Skeletal muscle cell (primary cell): ENCODE measurements at places on chromosomes 2 and 18.
A peak's percentile ranks its signal among the peaks of the same experiment; 100 is the strongest.

DNA sequence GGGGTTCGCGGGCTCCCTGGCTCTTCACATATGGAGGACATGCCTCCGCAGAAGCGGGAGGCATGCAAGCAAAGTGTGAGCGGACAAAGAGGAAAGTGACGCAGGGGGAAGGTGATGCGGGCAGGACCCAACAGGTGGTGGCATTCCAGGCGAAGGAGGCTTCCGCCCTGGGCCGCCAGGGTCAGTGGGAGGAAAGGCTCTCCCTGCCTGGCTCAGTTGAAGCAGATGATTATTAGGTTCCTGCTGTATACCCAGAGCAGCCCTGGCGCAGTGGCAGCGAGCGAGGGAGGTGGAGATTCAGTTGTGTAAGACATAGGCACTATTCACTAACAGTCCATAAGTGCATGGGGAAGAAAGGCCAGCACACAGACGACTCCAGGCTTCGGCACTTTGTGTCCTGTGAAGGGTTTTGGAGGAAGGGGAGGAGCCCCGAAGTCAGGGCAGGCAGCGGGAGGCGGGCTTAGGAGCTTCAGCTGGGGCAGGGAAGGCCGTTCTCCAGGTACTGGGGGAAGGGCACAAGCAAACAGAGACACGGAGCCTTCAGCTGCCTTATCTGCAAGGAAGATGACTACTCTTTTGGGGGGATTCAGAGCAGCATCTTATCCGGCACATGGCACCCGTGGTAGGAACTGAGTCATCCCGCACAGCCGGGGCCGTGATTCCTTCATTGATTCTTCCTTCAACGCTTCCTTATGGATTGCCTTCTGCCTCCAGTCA lies 89.8 kb downstream of the TGOLN2 start:
- no peak for DNase-seq

DNA sequence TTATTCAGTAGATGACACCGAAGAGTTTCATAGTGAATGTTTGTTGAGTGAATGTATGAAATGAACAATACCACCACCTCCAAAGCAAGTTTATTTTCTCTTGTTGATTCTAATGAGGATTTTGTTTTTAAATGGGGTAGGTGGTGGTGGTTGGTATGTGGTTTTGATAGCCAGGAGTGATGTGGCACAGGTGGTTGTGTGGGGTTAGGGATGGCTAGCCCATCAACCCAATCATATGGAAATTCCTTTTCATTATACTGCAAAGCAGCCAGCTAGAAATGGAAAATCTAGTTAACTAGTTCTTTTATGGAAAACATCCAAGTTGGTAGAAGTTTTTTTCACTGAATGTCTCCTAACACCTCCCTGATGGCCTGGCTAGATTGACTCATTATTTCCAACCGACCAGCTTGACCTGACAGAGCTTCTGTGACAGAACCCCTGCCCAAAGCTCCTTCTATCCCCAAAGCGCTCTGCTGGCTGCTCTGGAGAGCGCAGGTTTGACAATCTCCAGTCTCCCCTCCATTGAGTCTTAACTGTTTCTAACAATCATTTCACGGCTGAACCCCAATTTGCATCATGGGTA lies 376.9 kb downstream of the MTX2 start:
- DNase-seq, result no peak

- DNase-seq, result no peak
These were observed 28.9 kb upstream of the TMEM214 start for GRCh38 chr2:27003857-27004256.

DNA sequence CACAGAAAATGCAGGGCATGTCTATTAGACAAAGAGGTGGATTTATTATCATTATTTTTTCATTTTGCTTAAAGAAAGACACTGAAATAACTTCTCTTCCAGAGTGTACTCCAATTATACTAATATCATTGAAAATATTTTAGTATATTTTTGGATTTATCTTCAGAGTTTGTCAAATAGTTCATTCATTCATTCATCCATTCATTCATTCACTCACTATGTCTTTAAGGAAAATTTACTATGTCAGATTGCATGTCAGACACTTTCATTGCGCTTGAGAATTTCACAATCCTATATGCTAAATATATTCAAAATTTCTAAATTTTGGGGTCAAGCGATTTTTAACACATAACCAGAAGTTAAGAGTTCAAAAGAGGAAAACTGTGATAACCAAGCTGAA lies 479.1 kb downstream of the ZEB2 start:
- no peak for DNase-seq

DNA sequence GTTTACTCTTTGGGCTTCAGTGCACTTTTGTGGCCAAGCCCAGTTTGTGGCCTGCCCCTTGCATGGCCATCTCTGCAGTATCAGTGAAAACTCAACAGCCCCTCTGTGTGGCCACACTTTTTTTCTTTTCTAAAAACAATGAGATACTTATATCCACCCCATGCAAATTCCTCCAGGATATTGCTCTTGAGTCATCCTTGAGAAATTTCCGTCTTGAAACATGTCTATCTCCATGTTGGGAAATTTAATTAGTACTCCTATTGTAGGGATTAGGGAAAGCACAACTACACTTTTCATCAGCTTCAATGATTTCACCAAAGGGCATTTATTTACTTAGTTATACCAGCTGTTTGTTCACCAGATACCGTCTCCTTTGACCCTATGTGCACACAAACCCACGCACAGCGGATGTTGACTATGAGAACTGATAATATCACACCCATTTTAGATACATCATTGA lies 993.1 kb downstream of the TSN start:
- peak; percentile 16 for DNase-seq

GRCh38 chr2:211157211-211157610 lies 600.8 kb downstream of the CPS1 start:
- DNase-seq, result no peak

DNA sequence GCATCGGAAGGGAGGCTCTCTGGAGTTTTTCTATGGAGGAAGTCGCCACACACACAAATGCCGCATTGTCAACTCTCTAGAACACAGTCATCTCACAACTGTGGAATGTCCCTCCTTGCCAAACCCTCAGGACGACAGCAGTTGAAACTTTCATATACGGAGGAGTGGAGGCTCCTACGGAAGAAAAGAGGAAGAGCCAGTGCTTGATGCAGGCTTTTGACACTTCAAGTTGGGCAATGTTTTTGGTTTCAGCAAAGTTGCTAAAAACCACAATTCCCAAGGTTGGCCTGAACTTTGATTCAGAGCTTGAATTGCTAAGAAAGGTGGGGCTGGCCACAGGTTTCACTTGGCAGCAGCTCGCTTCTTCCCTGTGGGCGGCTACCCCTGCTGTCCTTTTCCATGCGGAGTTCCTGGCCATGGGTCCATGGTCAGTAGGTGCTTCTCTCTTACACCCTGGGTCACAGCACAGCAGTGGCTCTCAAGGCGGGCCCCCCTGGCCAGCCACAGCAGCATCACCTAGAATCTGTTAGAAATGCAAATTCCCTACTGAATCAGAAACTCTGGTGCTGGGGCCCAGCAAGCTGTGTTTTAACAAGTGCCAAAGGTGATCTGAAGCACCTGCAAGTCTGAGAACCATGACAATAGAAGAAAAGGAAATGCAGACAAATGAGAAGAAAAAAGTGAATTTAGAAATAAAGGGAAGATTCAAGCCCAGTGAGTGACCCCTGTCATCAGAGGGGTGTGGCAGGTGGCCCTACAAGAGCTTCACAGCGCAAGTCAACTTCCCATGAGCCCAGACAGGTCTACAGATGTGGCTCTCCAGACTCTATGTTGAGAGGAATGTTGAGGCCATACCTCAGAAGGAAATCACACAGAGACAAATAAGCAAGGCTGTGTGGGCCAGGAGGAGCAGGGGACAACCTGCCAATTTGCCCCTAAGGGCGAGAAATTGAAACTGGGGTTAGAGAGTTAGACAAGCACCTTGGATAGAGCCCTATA lies 856.4 kb downstream of the RNF144A start:
- DNase-seq, result no peak

- no peak for DNase-seq
These were observed 47.4 kb downstream of the FSIP2 start for GRCh38 chr2:185785851-185786473.

- DNase-seq, result no peak
These were observed 1292.1 kb upstream of the PIK3C3 start for GRCh38 chr18:40662898-40663437.
